Thoracic aorta (tissue), 2 donors: ENCODE measurements at places on chromosomes 11 and 22. TPM values are rescaled to one million over a fixed set of nuclear protein-coding genes. Genes with fewer than 3 reads are reported as not detected.

The WNT11 gene
- total RNA-seq, result 35.1 TPM

The APOBEC3B gene
- 0.42 TPM for total RNA-seq

The GAB4 gene
- not detected for total RNA-seq

The COA4 gene
- total RNA-seq, result 40.8 TPM

GRCh38 chr11:123363556-123363955 is 66.5 kb upstream of the GRAMD1B start:
- DNase-seq, result no peak

DNA sequence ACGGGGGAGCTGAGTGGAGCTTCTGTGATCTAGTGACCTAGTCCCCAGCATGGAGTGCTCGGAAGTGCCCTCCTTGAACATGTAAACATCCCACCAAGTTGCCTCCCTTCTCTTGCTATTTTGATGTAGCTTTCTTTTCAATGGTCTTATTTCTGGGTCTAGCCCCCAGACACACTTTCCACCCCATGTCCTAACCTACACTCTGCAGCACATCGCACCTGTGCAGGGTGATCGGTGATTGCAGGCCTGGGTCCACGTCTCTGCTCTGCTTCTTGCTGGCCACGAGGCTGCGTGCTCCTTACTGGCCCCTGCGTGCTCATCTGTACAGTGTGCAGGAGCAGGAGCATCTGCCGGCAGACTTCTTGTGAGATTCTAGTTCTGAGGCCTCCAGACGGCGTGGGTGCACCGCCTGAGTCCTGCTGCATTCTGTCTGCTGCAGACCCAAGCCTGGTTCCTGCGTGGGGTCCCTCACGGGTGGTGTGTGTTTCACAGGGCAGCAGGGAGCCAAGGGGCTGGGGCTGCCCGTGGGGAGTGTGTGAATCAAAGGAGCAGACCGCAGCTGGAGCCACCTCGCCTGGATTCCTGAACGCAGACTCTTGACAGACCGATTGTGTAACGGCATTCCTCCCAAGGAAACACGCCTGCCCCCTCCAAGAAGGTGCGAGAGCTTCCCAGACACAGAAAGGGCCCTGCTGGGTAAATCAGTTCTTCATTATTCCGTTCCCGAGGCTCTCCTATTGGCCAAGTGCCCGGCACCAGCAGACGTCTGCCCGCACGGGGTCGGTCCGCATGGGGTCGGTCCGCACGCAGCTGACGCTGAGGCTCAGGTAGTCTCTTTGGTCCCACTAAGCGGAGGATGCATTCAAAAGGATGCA is 44.4 kb upstream of the MYEOV start:
- no peak for DNase-seq

GRCh38 chr22:26536056-26536761 is 23.9 kb upstream of the TFIP11 start:
- no peak for DNase-seq

DNA sequence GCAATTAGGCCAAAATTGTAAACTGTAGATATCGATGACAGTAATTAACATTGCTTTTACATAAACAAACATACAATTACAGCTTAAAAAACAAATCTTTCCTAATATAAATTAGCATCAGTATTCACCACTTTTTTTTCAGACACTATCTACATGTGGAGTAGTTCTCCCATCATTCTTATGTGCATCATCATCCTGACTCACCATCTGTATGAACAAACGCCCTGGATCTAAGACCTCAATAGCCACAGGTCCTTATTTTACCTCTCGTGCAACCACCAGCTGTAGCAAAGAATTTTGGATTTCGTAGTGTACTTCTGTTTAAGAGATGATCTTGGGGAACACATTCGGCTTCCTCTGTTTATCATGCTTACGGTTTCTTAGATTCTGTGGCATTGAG is 551.9 kb upstream of the KIRREL3 start:
- no peak for DNase-seq

- DNase-seq, result no peak
These were observed 34.6 kb downstream of the SLC6A5 start for GRCh38 chr11:20634044-20634443.

GRCh38 chr11:60378354-60378753 is at the start of gene MS4A7:
MS4A7 (plus strand) TSS chr11:60378532; CDS start chr11:60383142, 4,610 bp downstream.
- DNase-seq, result no peak

- DNase-seq, result no peak
These were observed 62.8 kb upstream of the PRR5 start for GRCh38 chr22:44638971-44639760.
